ENCODE measurements at places on chromosomes 12 and 14.

DNA sequence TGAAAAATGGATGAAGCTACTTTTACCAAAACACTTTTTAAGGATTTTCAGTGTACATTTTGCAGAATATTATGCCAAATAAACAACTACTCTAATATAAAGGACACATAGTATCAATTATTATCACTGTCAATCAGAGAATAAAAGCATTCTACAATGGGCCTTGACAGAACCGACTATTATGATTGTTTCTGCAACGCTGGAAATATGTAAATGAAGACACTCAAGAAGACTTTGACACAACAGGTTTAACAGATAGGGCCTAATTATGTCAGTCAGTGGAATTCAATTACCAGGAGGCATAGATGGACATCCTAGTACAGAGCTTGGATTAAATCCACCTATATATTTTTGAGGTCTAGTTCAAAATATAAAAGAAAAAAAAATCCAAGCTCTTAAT is 58.7 kb upstream of the SOX5 start:
- no peaks in the 10 kb centered on the region for H3K36me3 ChIP-seq
- no peaks in the 10 kb centered on the region for H3K27me3 ChIP-seq
- no peaks in the 10 kb centered on the region for H3K4me1 ChIP-seq
- no peak overlapping the region for H3K4me3 ChIP-seq
- no peak for DNase-seq
- no peak overlapping the region for H3K27ac ChIP-seq

DNA sequence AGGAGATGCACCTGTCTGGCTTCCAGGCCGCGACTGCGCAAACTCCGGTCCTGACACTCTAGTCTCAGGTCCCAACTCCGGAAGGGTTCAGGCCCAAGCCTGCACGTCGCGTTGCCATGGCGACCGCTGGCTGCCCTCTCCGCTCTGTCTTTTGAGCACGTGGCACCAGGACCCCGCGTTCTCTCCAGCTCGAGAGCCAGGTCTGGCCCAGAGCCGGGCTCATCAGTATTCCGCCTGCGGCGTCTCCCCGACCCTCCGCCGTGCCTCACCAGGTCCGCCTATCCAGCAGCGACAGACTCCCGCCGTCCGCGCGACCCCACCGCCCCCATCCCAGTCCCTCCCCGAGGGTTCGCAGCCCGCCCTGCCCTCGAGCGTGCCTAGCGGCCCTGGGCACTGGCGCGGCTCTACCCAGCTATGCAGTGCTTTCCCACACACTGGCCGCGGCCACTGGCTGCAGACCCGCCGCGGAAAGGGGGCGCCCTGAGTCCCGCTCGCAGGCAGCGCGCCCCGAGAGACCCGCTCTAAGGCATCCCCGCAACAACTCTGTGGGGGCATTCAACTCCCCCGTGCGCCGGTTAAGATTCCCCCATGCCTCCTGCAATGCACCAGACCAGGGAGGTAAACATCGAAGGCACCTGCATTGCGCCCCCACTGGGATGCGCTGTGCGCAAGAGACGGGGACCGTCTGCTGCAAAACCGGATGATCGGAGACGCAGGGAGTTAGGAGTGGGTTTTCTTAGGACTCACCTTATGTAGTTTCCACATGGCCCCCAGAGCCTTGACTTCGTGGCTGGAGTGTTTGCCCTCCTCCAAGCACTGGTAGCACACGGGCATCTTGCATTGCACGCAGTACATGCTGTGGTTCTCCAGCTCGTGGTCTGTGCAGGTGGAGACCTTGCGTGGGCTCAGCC is 1.3 kb downstream of the TRIM9 start:
- peaks cover 9% of the 10 kb centered on the region for H3K4me1 ChIP-seq
- no peak for DNase-seq
- peaks cover 16% of the 10 kb centered on the region for H3K36me3 ChIP-seq
- H3K27me3 ChIP-seq, result no peaks in the 10 kb centered on the region
- H3K27ac ChIP-seq, result no peak overlapping the region

GRCh38 chr12:44847888-44848702 is 28.0 kb downstream of the NELL2 start:
- H3K4me1 ChIP-seq, result no peaks in the 10 kb centered on the region
- DNase-seq, result no peak
- H3K27ac ChIP-seq, result no peak overlapping the region
- no peaks in the 10 kb centered on the region for H3K36me3 ChIP-seq

DNA sequence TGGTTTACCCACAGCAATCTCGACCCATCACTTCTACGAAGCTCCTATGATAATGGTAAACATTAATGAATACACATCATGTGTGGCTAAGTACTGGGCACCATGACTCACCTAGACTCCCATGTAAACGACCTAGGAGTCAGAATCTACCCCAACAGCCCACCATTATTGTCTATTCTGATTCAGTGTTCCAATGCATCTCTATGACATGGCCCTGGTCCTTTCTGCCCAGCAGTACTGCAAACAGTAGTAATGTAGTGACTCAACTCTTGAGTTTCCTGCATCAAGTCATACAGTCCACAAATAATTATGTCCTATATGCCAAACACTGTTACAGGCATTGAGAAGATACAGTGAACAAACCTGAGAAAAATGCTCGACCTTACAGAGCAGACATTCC is 14.6 kb downstream of the GTF2A1 start:
- no peaks in the 10 kb centered on the region for H3K27me3 ChIP-seq
- DNase-seq, result no peak
- no peaks in the 10 kb centered on the region for H3K4me1 ChIP-seq
- H3K4me3 ChIP-seq, result no peak overlapping the region
